ENCODE measurements at places on chromosomes 5 and 9.
A peak's percentile ranks its signal among the peaks of the same experiment; 100 is the strongest.

DNA sequence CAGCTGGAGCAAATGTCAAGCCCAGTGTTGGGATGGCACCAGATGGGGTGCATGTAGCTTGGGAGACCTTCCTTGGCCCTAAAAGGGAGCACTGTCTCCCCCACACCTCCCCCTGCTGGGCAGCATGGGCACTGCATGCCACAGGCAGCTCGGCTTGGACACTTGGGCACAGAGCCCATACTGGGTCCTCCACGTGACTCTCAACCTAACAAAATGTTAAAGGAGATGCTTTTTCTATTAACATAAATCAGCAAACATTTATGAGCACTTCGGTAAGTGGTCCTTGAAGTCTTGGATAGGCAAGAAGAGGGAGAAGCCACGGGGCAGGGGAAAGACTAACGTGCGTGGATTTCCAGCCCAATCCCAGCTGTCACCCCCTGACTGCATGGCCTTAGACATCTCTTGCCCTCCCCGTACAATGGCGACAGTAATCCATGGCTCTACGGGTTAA, 23.9 kb upstream of the MAPK9 start:
- peak; percentile 73 for DNase-seq

DNA sequence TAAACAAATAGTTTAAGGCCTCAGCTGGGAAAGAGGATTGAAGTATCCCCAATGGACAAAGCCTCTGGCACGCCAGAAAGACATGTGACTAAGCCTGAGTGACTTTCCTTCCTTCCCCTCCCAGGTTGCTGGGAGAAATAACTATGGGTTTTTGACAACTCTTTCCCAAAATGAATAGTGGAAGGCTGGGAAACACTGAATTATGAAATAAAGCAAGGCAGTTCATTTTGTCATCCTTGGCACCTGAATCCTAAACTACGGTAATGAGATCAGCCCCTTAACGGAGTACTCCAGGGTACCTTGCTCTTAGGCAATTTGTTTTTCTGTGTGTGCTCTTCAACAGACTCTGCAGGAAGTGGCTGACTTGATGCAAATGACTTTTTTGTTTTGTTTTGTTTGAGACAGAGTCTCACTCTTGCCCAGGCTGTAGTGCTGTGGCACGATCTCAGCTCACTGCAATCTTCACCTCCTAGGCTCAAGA, 75.2 kb downstream of the LMNB1 start:
- DNase-seq = no peak

GRCh38 chr5:1370006-1370405, 25.1 kb upstream of the CLPTM1L start:
- DNase-seq = no peak

DNA sequence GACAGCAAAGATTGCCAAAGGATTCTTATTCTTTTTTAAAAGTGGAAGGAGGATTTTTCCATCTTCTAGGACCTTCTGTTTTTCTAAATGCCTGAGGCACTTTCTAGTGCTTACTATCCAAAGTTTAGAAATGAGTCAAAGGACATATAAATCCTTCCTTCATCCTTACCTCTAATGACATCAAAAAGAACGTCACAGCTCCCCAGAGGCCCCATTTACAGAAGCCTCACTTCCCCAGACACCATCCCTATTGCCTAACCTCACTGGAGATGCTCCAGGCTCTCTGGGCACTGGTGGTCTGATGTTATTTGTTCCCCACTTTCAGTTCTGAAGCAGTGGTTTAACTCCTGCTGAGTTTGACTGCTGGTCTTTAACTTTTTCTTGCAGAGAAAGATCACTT, 504.3 kb downstream of the AGTPBP1 start:
- DNase-seq = no peak

GRCh38 chr9:81266674-81267073, 422.7 kb downstream of the TLE1 start:
- no peak for DNase-seq

GRCh38 chr5:68759593-68759992, 334.2 kb upstream of the SLC30A5 start:
- DNase-seq = no peak

All from stimulated activated CD4-positive, alpha-beta T cell treated with anti-CD3 and anti-CD28 coated beads, TNF-alpha, amount 100 ng/mL, for 1 hour (primary cell).